ENCODE measurements at places on chromosomes 6 and 20.
A peak's percentile ranks its signal among the peaks of the same experiment; 100 is the strongest.

GRCh38 chr6:90401933-90402830 lies 105.5 kb upstream of the BACH2 start:
- DNase-seq: no peak

DNA sequence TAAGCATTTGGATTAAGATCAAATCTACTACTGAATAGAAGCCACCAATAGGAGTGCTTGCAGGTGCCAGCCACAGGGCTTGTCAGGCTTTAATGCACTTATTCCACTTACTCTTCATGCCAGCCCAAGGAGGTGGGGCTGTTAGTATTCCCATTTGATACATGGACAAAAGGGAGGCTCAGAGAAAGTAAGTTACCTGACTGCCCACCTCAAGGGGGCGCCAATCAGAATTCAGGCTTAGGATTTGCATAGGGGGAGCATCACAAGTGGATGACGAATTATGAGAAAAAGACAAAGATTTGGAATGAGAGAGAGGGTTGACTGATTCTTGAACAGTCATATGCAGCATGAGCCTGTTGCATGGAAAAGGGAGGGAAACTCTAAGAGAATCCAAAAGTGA lies 188.4 kb upstream of the TSHZ2 start:
- DNase-seq: no peak

DNA sequence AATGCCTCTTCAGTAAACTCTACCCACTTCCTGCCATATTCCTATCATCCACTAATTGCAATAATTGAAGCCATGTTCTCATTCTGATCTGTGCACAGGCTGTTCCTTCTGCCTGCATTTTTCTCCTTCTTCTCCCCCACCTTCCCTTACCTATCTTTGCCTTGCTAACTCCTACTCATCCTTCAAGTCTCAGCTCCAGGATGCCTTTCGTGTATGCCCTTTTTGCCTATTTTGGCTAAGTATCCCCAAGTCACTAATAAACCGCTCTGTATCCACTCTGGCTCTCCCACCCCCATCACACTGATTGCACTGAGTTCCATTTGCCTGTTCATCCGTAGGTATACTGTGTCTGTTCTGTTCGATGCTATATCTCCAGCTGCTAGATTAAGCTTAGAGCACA lies 6.3 kb upstream of the RPN2 start:
- DNase-seq: no peak

DNA sequence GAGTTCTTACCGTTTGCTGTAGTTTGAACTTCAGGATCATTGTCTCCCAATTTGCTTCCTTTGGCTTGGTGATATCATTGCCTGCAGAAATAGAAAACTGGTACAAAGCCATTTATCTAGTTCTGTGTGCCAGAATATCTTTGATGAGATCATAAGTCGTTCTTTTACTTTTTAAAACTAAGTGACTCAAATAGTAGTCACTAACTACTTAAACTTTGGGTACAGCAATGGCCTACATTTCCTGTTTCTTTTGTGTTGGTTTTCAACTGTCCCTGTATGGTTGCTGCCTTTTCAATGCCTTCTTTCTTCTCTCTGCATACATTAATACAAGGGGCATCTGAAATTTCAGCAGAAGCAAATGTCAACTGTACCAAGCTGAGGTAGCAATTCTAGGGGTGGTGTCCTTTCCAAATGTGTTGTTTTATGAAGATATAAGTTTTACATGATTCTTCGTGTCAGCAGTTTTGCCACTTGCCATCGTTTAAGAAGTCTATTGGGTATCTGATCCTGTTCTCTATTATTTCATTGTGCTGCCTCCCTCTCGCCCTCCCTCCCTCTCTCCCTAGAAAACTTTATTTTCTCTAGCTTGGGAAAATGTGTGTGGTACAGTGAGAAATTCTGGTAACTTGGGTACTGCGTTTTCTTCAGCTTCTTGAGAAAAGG lies 238.5 kb downstream of the FARS2 start:
- DNase-seq: no peak

- DNase-seq: no peak
Observed at GRCh38 chr6:111212625-111213024, 125.3 kb downstream of the SLC16A10 start.

DNA sequence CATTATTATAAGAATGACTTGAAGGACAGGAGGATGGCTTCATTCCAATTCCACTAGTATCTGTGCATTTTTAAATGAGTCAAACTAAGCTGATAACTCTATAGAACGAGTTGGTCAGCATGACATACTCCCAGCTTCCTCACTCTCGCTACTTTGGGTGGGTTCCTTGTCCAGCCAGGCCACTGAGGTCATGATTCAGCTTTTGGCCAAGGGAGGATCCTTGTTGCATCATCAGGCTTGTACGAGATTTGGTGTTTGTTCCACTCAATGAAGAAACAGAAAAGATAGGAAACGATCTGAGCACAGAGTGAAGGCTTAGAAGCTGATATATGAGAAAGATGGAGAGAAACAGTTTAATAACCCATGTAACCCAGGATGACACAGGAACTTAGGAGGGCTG lies 19.8 kb downstream of the NEDD9 start:
- DNase-seq: peak; percentile 73
